Left renal cortex interstitium (tissue), 4 donors: ENCODE measurements at places on chromosomes 12 and 14.

DNA sequence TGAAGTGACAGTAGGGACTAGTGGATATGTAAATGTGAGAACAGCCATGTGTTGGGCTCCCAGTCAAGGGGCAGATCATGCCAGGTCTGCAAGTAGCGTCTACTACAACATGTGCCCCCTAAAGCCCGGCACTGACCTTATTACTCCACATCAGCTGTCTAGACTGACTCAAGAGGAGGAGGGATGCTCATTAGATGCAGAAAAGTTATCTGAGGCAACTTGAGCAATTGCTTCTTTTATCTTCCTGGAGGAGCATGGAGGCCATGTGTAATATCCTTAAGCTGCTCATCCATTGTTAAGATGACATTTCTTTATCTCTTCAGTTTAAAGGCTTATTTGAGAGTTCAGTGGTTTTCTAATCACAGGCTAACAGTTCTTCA, 404.7 kb upstream of the FLRT2 start:
- no peak for DNase-seq

GRCh38 chr12:43208627-43209026, 343.4 kb downstream of the ADAMTS20 start:
- DNase-seq, result no peak

DNA sequence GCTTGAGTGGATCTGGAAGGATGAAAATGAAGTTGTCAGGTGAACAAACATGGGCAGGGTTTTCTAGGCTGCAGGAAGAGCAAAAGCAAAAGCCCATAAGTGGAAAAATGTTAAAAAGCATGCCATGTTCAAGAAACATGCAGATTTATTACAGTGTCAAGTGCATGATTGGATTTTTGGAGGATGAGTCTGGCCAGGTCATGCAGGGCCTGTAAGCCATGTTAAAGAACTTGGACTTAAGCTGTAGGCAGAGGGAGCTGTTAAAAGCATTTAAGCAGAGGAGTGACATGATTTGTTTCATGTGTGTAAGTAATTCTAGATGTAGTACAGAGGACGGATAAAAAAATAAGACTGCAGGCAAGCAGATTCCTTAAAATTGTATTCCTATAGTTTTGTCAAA, 16.3 kb upstream of the SINHCAF start:
- no peak for DNase-seq

DNA sequence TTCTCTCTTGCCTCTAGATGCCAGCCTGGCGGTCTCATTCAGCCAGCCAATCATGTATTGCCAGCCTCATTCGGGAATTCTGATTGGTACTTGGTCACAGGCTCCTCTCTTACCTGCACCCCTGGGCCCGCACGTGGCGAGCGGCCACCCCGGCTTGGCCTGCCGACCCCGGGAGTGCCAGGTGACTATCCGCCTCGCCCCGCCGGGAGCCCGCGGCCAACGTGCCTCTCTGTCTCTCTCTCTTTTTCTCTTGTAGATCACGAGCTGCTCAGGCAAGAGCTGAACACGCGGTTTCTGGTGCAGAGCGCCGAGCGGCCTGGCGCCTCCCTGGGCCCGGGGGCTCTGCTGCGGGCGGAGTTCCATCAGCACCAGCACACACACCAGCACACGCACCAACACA, 39.3 kb downstream of the LRCOL1 start:
- no peak for DNase-seq

GRCh38 chr14:86541972-86542371, 1012.0 kb downstream of the FLRT2 start:
- no peak for DNase-seq
